ENCODE measurements at places on chromosomes 12 and 14.

DNA sequence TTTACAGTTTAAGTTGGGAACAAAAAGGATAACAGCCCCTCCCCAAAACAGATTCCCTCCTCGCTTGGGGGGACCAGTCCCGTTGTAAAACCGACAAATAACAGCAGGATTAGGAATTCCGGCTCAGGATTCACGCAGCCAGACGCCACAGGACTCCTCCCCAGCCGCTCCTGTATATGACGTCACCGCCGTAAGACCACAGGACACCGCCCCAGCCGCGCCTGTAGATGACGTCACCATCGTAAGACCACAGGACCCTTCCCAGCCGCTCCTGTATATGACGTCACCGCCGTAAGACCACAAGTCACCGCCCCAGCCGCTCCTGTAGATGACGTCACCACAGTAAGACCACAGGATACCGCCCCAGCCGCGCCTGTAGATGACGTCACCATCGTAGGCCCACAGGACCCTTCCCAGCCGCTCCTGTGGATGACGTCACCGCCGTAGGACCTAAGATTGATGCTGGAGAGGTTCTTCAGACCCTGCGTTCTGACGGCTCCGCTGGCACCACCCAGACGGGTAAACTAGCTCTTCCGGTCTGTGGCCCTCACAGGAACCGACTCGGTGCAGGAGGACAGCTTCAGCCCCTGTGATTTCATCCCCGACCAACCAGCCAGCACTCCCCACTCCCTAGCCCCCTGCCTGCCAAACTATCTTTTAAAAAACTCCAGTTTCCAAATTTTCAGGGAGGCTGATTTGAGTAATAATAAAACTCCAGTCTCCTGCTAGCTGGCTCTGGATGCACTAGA lies 43.9 kb upstream of the FBRSL1 start:
- peak; percentile 12 for DNase-seq

- no peak for DNase-seq
Measured at GRCh38 chr14:32564596-32564995, 235.5 kb downstream of the AKAP6 start.

- DNase-seq, result no peak
Measured at GRCh38 chr12:112599871-112600270, 181.1 kb downstream of the PTPN11 start.

DNA sequence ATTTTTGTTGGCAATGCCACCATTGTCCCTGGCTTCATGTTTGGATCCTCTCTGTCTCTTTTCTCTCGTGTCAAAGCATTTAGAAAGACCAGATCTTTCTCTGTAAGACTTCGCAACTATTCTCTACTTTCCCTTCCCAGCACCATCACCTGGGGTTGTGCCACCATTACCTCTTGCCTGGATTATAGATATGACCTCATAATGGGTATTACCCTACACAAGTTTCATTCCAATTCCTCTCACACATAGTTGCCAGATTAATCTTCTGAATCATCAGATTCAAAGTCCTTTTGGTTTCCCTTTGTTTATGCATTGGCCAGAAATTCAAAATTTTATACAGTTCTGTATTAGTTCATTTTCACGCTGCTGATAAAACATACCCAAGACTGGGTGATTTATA lies 27.2 kb upstream of the DHRS2 start:
- DNase-seq, result no peak

GRCh38 chr14:92969430-92969829 lies 46.5 kb downstream of the CHGA start:
- no peak for DNase-seq

GRCh38 chr12:12899530-12900380 lies 8.4 kb downstream of the GPRC5A start:
- DNase-seq, result peak; percentile 86

- DNase-seq, result no peak
Measured at GRCh38 chr12:126811391-126811790, 1455.6 kb upstream of the TMEM132C start.

GRCh38 chr14:101056446-101056845 lies 152.9 kb upstream of the RTL1 start:
- DNase-seq, result no peak

GRCh38 chr12:65199604-65200003 lies 30.2 kb downstream of the LEMD3 start:
- DNase-seq, result no peak

- no peak for DNase-seq
Measured at GRCh38 chr12:107320033-107320928, 226.9 kb upstream of the CRY1 start.

DNA sequence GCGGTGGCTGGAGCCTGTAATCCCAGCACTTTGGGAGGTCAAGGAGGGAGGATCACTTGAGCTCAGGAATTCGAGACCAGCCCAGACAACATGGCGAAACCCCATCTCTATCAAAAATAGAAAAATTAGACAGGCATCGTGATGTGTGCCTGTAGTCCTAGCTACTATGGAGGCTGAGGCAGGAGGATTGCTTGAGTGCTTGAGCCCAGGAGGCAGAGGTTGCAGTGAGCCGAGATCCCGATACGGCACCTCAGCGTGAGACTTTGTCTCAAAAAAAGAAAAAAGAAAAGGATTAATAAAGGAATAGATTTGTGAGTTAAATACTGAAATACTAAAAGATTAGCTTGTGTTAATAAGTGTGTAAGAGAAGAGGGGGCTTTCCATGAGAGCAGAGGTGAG lies 29.4 kb downstream of the RPGRIP1 start:
- DNase-seq, result no peak

DNA sequence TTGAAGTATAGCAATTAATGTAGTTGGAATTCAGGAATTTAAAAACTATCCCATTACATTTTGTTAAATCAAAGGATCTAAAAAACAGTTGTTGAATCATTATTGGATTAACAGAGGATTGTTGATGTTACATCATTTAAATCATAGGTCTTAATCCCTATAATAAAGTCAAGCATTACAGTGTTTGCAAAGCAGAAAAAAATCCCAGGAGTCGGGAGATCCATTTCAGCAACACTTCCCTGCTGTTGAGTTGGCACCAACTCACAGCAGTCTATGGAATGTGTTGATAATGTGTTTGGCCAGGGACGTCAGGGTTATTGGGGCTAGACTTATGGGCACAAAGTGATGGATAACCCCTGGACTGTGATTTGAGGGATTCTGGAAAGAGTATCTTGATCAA lies 99.1 kb upstream of the TMTC1 start:
- no peak for DNase-seq

GRCh38 chr12:52832451-52832850 lies 1.7 kb downstream of the KRT79 start:
- no peak for DNase-seq

GRCh38 chr14:68527329-68527851 lies 265.5 kb downstream of the ZFP36L1 start:
- no peak for DNase-seq

- DNase-seq, result no peak
Measured at GRCh38 chr12:100239589-100239988, 27.3 kb downstream of the DEPDC4 start.

DNA sequence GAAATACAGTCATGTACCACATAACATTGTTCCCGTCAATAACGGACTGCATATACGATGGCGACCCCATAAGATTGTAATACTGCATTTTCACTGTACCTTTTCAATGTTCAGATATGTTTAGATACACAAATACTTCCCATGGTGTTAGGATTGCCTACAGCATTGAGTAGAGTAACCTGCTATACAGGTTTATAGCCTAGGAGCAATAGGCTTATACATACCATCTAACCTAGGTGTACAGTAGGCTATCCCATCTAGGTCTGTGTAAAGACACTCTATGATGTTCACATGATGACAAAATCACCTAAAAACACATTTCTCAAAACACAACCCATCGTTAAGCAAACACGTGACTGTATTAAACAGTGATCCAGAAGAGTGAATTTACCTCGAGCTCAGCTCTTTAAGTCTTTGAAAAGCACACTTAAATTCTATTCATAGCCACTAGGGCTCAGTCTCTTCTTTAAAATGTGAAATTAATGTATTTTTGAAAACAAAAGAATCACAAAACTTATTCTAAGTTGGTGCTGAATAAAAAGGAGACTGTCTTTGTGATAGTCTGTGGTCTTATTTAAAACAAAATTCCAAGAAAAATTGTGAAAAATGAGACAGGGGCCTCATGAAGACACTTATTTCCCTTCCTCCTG lies 239.1 kb upstream of the ARID2 start:
- no peak for DNase-seq

GRCh38 chr14:68546839-68547238 lies 246.0 kb downstream of the ZFP36L1 start:
- DNase-seq, result peak; percentile 54

GRCh38 chr14:21917699-21918436 lies 244.2 kb upstream of the OR4E1 start:
- DNase-seq, result no peak

GRCh38 chr14:71328183-71328582 lies 420.9 kb downstream of the PCNX1 start:
- DNase-seq, result no peak

DNA sequence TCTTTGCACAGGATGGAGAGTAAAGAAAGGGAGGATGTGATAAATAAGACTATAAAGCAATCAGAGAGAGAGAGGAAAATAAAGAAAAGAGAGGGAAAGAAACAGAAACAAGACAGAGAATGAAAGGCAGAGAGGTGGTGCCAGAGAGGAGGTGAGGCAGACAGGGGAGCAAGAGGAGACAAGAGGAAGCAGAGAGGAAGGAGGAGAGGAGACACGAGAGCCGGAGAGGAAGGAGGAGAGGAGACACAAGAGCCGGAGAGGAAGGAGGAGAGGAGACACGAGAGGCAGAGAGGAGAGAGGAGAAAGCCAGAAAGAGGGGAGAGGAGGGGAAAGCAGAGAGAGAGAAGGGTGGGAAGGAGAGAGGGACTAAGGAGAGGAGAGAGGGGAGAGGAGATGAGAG lies 125.2 kb downstream of the PAPOLA start:
- DNase-seq, result no peak

- no peak for DNase-seq
Measured at GRCh38 chr14:89455412-89455811, 38.4 kb upstream of the FOXN3 start.
